CD4-positive, alpha-beta T cell treated with Interleukin-21 for 1 hour (primary cell): ENCODE measurements at places on chromosomes 13 and 19.
A peak's percentile ranks its signal among the peaks of the same experiment; 100 is the strongest.

- DNase-seq = no peak
Observed at GRCh38 chr19:32038021-32038920, 307.1 kb upstream of the ZNF507 start.

- no peak for DNase-seq
Observed at GRCh38 chr13:25795277-25795676, 256.5 kb downstream of the SHISA2 start.

DNA sequence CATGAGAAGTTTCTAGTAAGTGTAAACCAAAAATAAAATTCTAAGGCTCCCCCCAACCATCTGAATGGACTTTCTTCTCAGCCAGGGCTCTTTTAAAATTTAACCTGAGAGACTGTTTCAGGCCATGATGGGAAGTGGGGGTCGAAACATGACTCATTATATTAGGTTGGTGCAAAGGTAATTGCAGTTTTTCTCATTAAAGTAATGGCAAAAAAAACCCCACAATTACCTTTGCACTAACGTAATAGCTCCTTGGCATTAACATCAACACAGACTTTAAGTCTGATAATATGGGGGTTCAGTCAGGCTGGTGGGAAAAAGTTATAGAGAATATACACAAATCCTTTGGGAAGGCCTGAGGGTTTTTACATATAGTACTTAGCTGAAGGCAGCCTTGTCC lies 9.4 kb upstream of the SPART start:
- DNase-seq = no peak

- DNase-seq = no peak
Observed at GRCh38 chr13:93118081-93118615, 108.5 kb upstream of the GPC6 start.

DNA sequence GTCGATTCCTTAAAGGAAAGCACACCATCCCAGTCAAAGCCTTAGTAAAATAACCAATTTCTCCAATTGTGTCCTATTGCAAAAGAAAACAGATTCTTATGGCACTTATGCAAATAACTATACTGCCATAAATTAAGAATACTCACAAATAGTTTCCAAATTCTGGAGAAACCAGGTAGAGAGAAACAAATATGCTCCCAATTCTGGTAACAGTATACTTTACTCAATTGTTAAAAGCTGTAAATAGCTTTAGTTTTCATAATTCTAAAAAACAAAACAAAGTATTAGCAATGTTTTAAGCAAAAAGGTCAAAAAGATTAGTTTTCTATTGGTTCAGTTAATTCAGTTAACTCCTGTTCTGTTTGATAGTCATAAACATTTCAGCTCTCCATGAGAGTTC lies 18.2 kb upstream of the UBAC2 start:
- DNase-seq = no peak

DNA sequence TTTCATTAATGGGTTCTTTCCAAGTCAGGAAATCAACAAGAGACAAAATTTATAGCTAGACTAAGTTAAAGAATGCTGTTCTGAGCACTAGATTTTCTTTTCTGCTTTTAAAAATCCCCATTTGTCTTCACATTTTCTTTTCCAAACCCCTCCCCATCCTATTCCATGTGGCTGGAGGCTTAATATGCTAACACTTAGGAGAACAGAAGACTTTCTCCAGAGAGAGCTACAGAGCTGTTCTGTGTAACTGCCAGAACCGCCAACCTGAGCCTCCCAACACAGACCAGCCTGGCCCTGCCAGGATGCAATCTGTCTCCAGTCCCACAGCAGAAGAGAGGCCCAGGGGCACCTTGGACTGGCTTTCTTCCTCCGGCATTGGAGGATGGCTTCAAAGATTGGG lies 264.1 kb downstream of the NDFIP2 start:
- DNase-seq = no peak

DNA sequence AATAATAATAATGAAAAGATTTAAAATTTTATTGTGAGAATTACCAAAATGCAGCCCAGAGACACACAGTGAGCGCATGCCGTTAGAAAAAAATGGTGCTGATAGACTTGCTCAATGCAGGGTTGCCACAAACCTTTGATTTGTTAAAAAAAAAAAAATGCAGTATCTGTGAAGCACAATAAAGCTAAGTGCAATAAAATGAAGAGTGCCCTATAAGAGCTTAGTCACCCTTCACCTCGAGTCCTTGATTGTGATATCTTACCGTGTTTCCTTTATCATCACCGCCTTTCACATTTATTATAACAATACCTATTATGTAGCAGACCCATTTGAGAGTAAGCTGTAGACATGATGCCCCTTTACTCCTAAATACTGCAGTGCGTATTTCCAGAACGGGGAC lies 83.2 kb downstream of the SLC6A16 start:
- DNase-seq = no peak

DNA sequence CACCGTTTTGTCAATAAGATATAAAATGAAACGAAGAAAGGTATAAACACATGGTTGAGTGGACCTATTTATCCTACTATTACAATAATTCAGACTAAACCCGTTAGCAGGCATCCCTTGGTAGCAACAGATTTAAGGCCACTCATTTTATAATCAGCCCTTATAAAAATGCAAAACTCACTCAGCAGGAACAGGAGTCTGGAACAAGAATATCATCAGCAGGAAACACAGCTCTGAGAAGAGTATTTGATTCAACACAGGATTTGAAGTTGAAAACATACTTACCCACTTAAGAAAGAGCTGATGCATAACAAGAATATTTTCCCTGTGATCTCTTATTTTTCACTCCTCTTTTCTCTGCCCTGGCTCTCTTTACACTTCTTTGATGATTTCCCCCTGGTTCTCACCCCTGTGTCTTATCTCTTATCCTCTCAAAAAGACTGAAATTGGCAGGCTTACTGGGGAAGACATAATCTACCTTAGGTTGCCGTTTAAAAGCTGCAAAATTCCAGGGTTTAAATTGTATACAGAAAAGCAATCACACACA lies 1722.7 kb downstream of the SLITRK5 start:
- DNase-seq = no peak

GRCh38 chr13:81771951-81772350 lies 1431.0 kb upstream of the SPRY2 start:
- no peak for DNase-seq

- DNase-seq = no peak
Observed at GRCh38 chr13:41835871-41836270, 125.0 kb downstream of the VWA8 start.

GRCh38 chr13:73602295-73602694 lies 531.9 kb downstream of the KLF12 start:
- DNase-seq = peak; percentile 17

DNA sequence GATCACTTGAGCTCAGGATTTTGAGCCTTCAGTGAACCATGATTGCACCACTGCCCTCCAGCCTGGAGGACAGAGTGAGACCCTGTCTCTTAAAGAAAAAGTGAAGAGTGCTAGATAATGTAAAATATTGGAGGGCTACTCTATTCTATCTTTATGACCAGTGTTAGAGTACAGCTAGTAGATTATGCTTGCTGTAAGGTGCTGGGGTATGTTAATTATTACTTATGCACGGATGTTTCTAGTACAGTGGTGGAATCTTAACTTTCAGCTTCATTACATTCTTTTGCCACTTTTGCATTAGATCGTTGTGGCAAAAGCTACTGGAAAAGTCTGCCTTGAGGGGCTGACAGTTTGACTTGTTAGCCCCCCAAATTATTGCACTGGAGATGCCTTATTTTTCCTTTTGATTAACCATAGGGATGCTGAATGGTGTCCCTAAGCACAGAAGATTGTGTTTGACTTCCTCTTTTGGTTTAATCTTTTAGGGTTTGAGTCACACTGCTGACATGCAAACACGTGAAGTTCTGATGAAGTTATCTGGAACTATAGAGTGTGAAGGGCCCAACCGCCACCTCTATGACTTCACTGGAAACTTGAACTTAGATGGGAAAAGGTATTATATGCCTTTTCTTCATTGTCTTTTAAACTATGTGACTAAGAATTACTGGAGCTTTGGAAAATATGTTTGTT lies 169.8 kb downstream of the ATP8A2 start:
- no peak for DNase-seq

DNA sequence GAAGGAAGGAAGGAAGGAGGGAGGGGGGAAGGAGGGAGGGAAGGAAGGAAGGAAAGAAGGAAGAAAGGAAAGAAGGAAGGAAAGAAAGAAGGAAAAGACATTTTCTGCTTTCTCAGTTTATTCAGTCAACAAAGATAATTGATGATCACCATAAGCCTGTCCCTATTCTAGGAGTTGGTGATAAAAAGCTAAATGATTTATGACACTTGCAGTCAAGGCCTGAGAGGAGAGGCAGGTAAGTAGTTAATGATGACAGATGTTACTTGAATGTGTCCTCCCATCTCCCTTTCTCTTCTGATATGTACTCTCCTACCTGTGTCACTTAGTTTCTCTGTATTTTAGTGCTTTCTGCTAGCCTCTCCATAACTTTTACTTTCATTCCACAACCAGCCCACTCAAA lies 141.3 kb downstream of the SLITRK6 start:
- no peak for DNase-seq

GRCh38 chr19:39544911-39545310 lies 5.0 kb upstream of the EID2 start:
- peak; percentile 37 for DNase-seq

DNA sequence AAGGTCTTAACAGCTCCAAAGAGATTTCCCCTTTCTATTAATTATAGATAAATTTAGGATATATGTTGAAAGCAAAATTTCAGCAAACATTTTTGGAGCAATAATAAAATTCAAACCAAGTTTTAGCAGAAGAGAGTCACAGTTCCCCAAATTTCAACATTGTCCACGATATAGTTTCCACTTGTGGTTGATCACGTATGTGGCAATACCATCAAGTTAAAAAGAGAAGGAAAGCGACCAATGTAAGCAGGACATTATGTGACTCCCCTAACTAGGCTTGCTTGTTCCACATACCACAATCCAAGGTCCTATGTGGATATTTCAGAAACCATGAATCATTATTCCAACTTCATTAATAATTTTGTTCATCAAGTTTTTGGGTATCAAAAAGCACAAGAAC lies 52.8 kb downstream of the ELF1 start:
- no peak for DNase-seq

DNA sequence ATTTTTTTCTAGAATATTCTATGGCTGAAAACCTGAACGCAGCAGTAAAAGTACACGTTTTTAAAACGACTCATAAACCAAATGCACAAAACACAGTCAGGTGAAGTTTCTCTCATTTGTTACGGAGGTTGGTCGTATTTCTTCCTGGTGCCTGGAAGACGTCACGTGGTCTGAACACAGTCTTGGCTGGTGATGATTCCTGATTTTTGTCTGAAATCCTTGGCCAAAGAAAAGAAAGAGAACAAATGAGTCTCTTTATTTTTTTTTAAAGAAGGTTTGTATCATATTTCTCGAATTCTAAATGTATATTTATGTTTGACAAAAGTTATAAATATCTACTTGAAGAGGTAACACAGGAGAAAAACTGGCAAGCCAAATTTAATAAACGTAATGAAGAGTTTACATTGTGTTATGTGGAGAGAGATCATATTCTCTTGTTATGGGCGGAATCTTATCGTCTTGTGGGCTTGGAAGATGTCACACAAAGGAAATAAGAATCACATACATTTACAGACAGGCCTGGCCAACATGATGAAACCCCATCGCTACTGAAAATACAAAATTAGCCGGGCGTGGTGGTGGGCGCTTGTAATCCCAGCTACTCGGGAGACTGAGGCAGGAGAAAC lies 10.0 kb upstream of the PNMA8A start:
- no peak for DNase-seq

DNA sequence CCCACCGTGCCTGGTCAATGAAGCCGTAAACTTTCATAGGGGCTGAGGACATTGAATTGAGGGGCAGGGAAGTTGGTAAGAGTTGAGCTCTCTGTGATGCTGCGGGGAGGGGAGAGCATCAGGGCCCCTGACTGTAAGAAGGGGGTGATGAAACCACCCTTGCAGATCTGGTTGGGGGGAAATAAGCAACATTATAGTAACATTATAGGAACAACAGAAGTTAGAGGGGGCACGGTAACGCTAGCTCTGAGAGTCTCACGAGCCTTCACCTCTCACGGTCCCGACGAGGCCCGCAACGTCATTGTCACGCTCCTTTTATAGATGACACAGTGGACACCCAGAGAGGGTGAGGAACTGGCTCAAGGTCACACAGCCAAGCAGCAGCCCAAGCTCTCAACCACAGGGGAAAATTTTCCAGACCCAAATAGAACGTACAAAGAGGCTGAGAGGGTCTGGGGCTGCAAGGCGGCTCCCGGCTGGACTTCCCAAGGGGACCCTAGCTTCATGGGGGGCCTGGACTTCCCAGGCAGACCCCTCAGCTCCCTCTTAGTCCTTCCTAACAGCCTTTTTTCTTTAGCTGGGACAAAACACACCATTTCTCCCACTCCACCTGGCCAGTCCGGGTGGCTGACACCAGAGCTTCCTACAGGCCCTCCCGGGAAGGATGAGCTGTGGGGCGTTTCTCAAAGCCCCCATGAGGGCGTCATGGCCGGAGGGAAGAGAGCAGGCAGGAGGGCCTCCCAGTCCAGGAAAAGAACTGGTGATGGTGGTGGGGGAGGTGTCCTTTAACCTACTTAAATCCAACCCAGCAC lies 4.1 kb downstream of the TLE5 start:
- DNase-seq = no peak

DNA sequence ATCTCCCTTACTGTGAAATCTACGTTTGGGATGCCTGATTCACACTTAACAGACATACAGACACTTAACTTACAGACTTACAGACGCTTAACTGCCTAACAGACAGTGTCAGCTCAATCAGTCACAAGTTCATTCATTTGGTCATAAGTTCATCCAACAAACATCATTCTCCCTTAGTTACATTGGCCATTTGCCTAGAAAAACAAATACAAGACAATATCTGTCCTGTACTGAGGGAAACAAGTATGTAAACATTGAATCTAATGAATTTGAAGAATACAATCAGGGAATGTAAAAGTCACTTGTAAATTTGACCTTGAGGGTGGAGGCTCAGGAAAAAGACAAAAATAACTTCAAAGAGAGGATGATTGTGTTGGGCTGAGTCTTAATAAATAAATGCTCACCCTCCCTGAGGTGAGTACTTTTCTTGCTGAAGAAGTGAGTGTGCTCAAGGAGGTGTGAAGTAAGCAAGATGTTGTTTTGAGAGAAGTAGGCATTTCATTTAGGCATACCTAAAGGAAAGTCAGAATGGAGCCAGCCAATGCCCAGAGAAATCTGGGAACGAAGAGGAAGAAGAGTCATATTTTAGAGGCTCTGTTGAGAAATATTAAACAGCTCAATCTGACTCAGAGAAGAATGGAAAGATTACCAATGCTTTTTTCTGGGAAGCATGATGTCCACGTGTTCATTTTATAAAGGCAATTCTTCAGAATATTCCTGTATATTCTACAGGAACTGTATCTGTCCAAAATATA lies 958.4 kb upstream of the SLC10A2 start:
- no peak for DNase-seq

GRCh38 chr19:29576761-29577648 lies 29.1 kb upstream of the POP4 start:
- DNase-seq = no peak

GRCh38 chr13:109764045-109764444 lies 22.3 kb downstream of the IRS2 start:
- DNase-seq = no peak

GRCh38 chr13:22055259-22055658 lies 384.4 kb downstream of the FGF9 start:
- DNase-seq = no peak

GRCh38 chr19:5966215-5966614 lies 11.7 kb downstream of the RANBP3 start:
- DNase-seq = no peak
